Right ventricle myocardium superior (tissue), 1 donor: ENCODE measurements at places on chromosomes 1 and 21. TPM values are rescaled to one million over a fixed set of nuclear protein-coding genes. Genes with fewer than 3 reads are reported as not detected.

The MIXL1 gene
- total RNA-seq: not detected

DNA sequence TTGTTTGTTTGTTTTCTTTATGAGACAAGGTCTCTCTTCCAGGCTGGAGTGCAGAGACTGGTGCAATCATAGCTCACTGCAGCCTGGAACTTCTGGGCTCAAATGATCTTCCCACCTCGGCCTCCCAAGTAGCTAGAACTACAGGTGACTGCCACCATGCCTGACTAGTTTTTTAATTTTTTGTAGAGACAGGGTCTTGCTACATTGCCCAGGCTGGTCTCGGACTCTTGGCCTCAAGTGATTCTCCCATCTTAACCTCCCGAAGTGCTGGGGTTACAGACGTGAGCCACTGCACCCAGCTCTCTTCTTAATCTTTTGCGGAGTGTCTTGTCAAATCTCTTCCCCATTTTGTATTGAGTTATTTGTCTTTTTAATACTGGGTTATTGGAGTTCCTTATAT lies 32.6 kb upstream of the PARP1 start:
- DNase-seq: no peak

DNA sequence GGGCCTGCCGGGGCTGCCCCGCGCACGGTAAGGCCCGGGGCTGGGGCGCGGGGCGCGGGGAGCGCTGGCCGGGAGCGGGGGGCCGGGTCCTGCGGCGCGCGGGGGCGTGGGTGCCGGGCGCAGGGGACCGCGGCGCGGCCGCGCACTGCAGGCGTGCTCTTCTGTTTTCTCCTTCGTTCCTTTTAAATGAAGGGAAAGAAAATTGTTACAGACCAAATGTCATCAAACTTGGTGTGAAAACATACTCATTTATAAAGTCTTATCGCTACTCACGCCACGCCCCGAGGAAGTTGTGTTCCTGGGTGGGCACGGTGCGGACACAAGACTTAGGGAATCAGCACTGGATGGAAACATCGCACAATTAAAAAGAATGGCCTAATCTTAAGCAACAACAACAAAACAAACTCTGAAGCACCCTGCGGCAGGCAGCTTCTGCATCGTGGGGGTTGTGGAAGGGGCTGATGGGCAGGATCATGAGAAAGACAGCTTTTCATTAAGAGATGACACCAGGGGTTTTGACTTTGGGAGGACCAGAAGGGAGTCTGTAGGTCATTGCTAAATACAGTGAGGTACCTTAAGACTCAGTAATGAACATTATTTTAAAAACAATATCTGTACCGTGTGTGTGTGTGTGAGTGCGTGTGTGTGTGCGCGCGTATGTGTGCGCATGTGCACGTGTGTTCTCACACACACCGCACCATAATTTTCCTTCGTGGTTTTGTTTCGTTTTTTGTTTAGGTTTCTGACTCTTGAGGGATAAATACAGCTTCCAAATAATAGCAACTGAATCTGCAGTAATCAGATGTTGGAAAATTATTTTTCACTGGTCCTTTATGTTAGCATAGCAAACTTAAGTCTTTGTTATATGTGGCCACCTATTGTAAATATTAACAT lies 548 bp downstream of the B3GALT5 start:
- DNase-seq: no peak

- no peak for DNase-seq
Measured at GRCh38 chr1:60739729-60740128, 342.6 kb upstream of the NFIA start.

DNA sequence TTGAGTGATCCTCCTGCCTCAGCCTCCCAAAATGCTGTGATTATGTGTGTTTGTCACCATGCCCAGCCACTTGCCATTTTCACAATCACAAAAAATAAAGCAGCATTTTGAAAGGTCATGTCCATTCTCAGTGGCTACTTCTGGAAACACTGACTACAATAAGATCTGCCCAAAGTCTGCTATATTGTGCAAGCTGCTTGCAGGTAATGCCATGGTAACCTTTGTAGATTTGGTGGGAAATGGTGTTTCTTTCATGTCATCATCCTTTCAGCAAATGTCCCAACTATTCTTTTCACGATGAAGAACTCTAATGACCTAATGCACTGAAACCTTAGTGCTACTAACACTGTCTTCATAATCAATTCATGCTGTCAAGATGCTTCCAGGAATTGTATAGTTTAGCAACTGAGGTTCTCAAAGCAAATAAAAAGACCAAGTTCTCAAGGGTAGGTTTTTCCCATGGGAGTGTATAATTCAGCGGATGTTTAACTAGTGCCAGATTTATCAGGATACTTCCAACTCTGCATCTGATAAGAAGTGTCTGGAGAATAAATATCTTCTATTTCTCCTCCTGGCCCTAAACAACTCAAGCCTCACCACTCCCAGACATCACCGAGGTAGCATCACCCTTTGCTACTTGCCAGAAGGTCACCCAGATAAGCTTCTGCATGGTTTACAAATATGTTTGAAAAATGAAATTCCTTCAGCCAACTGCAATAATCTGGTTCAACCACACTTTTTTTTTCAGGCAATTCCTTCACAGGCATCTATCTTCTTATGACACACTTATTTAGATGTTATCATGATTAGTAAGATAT lies 132.0 kb upstream of the ZC3H11B start:
- no peak for DNase-seq

GRCh38 chr1:91651661-91652071 lies 151.0 kb downstream of the CDC7 start:
- DNase-seq: peak; percentile 70

The SPRR2E gene
- total RNA-seq: not detected

DNA sequence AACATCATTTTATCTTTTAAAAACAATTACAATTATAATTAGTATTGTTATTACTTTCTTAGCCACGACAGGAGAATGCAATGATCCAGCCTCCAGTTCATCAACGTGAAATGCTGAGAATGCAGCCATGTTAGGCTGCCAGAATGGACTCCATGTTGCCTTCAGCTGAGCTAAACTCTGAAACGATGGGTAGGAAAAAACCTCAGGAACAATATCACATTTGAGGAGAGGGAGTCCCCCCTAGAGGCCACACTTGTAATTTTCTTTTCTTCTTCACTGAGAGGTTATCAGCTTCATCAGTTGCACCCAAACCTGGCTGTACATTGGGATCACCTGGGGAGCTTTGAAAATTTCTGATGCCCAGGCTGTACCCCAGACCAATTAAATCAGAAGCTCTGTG lies 34.6 kb upstream of the DNAH14 start:
- DNase-seq: no peak

The ASPM gene
- total RNA-seq: 0.40 TPM
